ENCODE measurements at places on chromosomes 2 and 18.

DNA sequence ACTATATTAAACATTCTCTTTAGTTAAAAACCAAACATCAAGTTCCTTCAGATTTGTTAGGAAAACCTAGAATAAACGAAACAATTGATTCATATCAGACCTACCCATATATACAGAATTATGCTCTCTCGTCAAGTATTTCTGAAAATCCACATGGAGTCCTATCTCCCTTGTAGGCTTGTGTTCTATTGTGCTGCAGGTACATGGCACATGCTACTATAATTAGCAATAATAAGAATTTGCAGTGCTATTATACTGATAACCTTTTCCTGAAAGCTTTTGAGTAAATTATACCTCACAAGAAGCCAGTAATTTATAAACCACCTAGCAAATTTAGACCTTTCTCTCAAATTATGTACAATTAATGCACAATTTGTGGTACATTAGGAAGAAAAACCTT lies 158.6 kb upstream of the STK17B start:
- DNase-seq, result no peak

DNA sequence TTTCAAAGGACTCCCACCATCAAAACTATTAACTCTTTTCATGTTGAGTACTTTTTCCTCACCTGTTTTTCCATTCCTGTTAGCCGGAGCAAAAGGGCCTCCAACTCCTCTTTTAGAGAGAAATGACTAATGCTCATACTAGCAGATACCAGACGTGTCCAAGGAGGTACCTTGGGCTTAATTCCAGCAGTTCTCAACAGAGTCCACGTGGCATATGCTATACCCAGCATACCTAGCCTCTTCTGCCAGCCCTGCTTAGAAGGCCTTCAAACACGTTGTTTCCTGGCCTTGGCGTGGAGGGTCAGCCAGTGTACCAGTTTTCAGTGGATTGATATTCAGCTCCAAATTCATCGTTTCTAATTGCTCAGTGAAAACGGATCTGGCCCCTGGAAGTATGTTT lies 123.9 kb downstream of the MGAT5 start:
- DNase-seq, result no peak

DNA sequence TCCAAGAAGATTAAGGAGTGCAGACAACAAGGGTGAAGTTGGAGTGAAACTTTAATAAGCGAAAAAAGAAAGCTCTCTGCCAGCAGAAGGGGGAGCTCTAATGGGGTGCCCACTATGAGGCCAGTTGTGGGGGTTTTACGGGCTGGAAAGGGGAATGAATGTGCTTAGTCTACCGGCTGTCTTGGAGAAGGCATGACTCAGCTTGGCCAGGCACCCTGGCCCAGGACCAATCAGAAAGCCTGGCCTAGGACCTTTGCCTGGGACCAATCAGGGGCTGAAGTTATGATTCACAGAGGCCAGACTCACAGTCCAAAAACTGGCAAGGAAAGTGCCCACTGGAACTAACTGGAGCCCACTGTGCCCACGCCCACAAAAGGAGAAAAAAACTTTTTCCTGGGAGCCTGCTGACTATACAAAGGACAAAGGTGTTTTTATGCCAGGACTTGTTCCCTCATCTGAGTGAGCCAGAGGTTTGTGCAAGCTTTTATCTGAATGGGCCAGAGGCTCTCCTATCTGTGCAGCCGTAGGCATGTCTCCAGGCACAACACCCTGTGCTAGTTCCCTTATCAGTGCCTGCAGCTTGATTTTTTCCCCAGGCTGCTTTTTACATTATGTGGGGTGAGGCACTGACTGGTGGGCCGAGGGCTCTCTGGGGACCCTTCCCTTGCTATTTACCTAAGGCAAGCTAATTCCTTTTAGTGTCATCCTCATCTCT lies 18.6 kb downstream of the CMPK2 start:
- no peak for DNase-seq

DNA sequence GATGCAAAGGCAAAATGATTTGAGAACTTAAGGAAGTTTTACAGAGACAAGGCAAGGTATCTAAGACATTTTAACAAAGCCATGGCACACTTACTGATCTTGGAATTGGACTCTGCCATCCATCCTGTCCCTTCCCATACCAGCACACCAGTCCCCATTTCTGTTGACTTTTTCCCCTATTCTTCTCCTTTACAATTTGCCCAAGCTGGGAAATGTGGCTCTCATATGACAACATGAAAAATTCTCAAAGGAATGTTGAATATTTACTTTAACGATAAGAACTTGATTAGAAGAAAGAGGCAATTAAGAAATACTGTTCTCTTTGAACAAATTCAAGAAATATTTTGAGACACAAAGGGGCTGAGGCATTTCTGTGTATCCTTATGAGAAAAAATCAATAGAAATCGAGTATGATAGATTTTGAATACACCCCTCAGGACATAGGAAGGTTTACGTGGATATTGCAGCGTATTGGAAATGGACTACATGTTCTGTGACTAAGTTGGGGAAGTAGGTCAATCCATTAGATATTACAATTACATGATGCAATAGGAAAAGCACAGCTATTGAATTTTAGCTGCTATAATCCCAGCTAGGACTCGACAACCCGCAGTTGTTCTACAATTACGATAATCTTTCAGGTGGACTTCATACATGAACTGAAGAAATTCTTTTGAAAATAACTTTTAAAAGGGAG lies 201.6 kb downstream of the TRIB2 start:
- no peak for DNase-seq
